Umbilical cord (tissue), 2 donors: ENCODE measurements at places on chromosomes 12 and 14. TPM values are rescaled to one million over a fixed set of nuclear protein-coding genes. Genes with fewer than 3 reads are reported as not detected.

Gene C12orf56
- 5.1 TPM for total RNA-seq

Gene SLC25A21
- 1.7 TPM for total RNA-seq

Gene RNF212B
- not detected for total RNA-seq

Gene ABHD4
- total RNA-seq = 12.3 TPM

Gene NTF3
- 14.0 TPM for total RNA-seq

Gene LRRK2
- total RNA-seq = 14.4 TPM

Gene NAB2
- total RNA-seq = 27.9 TPM

Gene RGS6
- 4.3 TPM for total RNA-seq

Gene TAOK3
- total RNA-seq = 43.6 TPM

Gene CAPZA3
- total RNA-seq = 0.72 TPM

Gene CD163
- 67.7 TPM for total RNA-seq

Gene HOMEZ
- 12.3 TPM for total RNA-seq

Gene RPGRIP1
- not detected for total RNA-seq

Gene KIAA0586
- total RNA-seq = 33.7 TPM

Gene GPR65
- total RNA-seq = 2.4 TPM

Gene AMIGO2
- total RNA-seq = 56.6 TPM

Gene LARP4
- total RNA-seq = 48.2 TPM

Gene RCOR1
- 10.4 TPM for total RNA-seq

Gene CD4
- 10.4 TPM for total RNA-seq

Gene KLHDC1
- total RNA-seq = 36.8 TPM

Gene RTL1
- total RNA-seq = 3.6 TPM

Gene CLEC1A
- 3.1 TPM for total RNA-seq

Gene FITM1
- 3.6 TPM for total RNA-seq

Gene NKX2-1
- total RNA-seq = 2.9 TPM

Gene GUCY2C
- total RNA-seq = 0.72 TPM

Gene TOMM20L
- not detected for total RNA-seq

Gene NYNRIN
- 30.8 TPM for total RNA-seq

Gene TTC7B
- 14.2 TPM for total RNA-seq

Gene TEX22
- not detected for total RNA-seq

Gene ST8SIA1
- total RNA-seq = 17.1 TPM

Gene SPRYD4
- 2.6 TPM for total RNA-seq

Gene GDF3
- total RNA-seq = 2.9 TPM
